ENCODE measurements at places on chromosomes 6 and 20.

- no peaks in the 10 kb centered on the region for H3K27me3 ChIP-seq
- peak; percentile 94 for DNase-seq
- peak overlapping the region; percentile 55 for H3K27ac ChIP-seq
- H3K36me3 ChIP-seq, result no peaks in the 10 kb centered on the region
Observed at GRCh38 chr6:158894193-158894592, 75.0 kb upstream of the EZR start.

GRCh38 chr6:4932228-4932903 lies 71.5 kb downstream of the RPP40 start:
- DNase-seq, result no peak
- H3K36me3 ChIP-seq, result no peaks in the 10 kb centered on the region
- H3K27ac ChIP-seq, result peak overlapping the region; percentile 65
- no peaks in the 10 kb centered on the region for H3K27me3 ChIP-seq

DNA sequence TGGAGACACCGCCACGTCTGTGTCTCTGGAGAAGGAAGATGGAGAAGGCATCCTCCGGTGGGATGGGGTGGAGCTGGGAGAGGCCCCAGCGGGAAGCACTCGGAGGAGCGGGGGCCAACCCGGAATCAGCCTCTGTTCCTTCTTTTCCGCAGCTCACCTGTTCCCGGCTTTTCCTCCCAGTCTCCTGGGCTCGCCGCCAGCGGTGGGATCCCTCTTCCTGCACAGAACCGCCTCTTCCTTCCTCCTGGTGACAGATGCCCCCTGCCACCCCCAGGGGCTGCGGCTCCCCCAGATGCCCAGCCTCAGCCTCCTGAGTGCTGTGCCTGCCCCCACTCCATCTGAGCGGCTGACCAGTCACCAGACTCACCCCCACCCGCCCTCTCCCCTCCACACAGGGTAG lies 23.3 kb downstream of the RAMACL start:
- peaks cover 28% of the 10 kb centered on the region for H3K4me1 ChIP-seq
- no peak for DNase-seq
- H3K4me3 ChIP-seq, result no peak overlapping the region
- H3K27ac ChIP-seq, result no peak overlapping the region

DNA sequence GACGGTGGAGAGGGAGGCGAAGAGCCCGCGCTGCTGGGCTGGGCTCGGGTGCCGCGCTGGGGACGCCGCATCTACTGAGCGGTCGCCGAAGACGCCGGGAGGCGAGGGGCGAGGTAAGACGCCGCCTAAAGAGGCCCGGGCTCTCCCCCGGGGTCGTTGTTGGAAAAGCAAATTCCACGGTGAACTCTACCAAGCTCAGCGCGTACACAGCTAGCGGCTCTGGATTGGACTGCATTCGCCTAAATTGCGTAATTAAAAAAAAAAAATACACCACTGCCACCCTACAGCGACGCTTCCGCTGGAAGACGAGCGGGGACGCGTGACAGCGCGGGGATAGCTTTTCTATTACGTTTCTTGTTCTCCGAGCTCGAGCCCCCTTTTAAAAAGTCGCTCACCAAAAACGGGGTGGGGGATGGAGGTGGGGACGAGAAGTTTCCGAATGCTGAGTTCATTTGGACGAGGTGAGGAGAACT lies 92.0 kb upstream of the PRDM1 start:
- H3K27ac ChIP-seq, result peak overlapping the region; percentile 81
- H3K36me3 ChIP-seq, result no peaks in the 10 kb centered on the region
- H3K4me3 ChIP-seq, result peak overlapping the region; percentile 54
- peaks cover 35% of the 10 kb centered on the region for H3K4me1 ChIP-seq
- no peaks in the 10 kb centered on the region for H3K27me3 ChIP-seq

GRCh38 chr20:59561228-59561605 lies 43.1 kb upstream of the PHACTR3 start:
- no peaks in the 10 kb centered on the region for H3K36me3 ChIP-seq
- H3K4me1 ChIP-seq, result no peaks in the 10 kb centered on the region
- H3K27me3 ChIP-seq, result no peaks in the 10 kb centered on the region

DNA sequence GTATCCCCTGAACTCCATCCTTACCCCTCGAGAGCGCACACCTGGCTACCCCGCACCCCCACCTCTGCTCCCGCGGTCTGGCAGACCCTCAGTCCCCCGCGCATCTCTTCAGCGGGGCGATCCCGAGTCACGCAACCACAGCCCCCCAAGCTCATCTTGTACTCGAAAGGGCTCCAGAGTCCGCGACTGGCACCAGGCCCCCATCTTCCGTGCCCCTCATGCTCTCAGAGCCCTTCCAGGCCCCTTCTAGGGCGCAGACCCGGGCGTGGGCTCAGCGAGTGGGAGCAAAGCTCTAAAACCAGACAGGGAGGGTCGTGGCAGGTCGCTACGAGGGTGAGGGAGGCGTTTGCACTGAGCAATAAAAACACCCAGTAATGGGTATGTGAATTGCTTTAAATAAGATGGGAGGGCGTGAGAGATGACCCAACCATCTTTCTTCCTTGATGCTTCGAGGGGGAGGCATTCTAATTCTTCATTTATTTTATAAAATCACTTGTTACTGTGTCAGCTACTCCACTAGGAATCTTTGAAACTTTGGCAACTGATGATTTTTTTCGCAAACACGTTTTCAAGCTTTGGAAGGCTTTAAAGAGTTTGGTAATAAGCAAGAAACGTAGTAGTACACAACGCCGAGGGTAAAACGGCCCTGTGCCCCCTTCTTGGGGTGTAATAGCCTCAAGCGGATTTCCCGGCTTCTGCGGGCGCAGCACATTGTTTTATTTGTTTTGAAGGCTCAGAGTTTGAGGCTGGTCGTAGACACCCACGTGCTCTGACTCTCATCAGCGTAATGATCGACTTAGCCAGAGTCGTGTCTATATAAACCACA lies 42.6 kb upstream of the SUPT3H start:
- H3K36me3 ChIP-seq, result no peaks in the 10 kb centered on the region
- H3K27me3 ChIP-seq, result peaks cover 9% of the 10 kb centered on the region
- peaks cover 26% of the 10 kb centered on the region for H3K4me1 ChIP-seq
- H3K27ac ChIP-seq, result no peak overlapping the region

- H3K27me3 ChIP-seq, result no peaks in the 10 kb centered on the region
- no peak for DNase-seq
- no peak overlapping the region for H3K4me3 ChIP-seq
- no peaks in the 10 kb centered on the region for H3K36me3 ChIP-seq
Observed at GRCh38 chr6:74368746-74369145, 672.7 kb downstream of the CD109 start.

DNA sequence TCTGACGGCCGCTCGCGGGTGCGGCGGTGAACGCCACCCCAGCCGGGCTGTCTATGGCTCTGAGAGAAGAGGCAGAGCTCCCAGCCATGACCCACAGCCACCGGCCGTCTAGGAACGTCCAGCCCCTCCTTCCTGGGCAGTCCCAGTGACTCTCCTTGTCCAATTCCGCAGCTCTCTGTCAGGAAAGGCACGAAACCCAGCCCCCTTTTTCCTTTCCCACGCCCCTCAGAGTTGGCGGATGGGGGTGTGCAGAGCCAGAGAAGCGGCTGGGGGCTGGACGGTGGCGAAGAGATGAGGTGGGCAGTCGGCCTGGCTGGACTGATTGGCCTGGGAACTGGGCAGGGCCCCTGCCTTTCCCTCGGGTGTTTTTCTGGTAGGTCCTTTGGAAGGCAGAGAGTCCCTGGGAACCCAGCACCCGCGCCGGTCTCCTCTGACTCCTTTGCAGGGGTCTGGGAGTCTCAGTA lies 1.5 kb downstream of the EBF4 start:
- H3K36me3 ChIP-seq, result no peaks in the 10 kb centered on the region
- no peak overlapping the region for H3K4me3 ChIP-seq
- peaks cover 72% of the 10 kb centered on the region for H3K27me3 ChIP-seq
- H3K4me1 ChIP-seq, result no peaks in the 10 kb centered on the region
- DNase-seq, result no peak
- H3K27ac ChIP-seq, result no peak overlapping the region

DNA sequence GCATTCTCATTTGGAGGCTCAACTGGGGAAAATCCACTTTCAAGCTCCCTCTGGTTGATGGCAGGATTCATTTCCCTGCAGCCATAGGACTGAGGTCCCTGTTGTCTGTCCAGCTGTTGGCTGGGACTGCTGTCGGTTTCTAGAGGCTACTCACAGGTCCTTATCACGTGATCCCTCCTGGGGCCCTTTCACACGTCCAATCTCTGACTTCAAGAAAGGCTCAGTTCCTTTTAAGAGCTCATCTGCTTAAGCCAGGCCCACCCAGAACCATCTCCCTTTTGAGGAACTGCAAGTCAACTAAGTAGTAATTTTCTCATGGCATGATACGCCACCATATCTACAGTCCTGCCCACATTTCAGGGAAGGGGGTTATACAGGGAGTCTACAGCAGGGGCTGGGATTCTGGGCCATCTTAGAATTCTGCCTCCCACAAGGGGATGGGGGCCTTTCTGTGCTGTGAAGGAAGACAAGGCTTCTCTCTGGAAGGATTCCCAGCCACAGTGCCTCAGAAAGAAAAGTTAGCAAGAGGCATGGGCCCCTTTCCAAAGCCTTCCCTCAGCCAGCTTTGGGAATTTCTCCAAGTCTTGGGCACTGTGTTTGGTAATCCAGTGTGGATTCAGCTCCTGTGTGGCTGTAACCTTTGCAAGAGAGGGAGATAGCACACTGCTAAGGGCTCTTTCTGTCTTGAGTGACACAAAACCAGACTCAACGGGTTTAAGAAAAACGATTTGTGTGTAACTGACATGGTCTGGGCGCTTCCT lies 66.4 kb downstream of the CTCFL start:
- H3K4me1 ChIP-seq, result no peaks in the 10 kb centered on the region
- no peak overlapping the region for H3K4me3 ChIP-seq
- no peak for DNase-seq
- H3K27ac ChIP-seq, result no peak overlapping the region
- H3K27me3 ChIP-seq, result peaks cover 37% of the 10 kb centered on the region
- no peaks in the 10 kb centered on the region for H3K36me3 ChIP-seq

DNA sequence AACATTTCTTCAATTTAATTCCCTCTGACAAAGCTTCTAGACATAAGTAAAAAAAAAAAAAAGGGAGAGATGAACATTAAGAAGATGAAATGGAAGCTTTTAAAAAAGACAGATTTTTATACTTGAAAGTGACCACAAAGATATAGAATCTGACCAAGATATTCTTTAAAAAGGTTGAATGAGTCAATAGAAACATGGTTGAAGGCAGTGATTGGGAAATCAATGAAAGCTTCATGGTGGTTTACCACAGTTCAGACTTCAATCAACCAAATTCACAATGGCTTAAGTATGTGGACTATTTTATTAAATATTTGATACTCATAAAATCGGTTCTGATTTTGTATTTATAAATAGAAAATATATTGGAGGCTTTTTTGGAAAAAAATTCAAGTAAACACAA lies 248.4 kb upstream of the HSF2 start:
- H3K4me1 ChIP-seq, result no peaks in the 10 kb centered on the region
- H3K36me3 ChIP-seq, result no peaks in the 10 kb centered on the region
- no peak for DNase-seq
- no peaks in the 10 kb centered on the region for H3K27me3 ChIP-seq

- no peaks in the 10 kb centered on the region for H3K27me3 ChIP-seq
- peaks cover 24% of the 10 kb centered on the region for H3K4me1 ChIP-seq
- H3K27ac ChIP-seq, result no peak overlapping the region
- H3K36me3 ChIP-seq, result peaks cover 4% of the 10 kb centered on the region
Observed at GRCh38 chr6:139161817-139162284, 27.0 kb downstream of the HECA start.

GRCh38 chr6:131688286-131688685 lies 12.9 kb downstream of the OR2A4 start:
- H3K27ac ChIP-seq, result no peak overlapping the region
- no peaks in the 10 kb centered on the region for H3K27me3 ChIP-seq
- DNase-seq, result no peak
- H3K36me3 ChIP-seq, result no peaks in the 10 kb centered on the region
- H3K4me3 ChIP-seq, result no peak overlapping the region

DNA sequence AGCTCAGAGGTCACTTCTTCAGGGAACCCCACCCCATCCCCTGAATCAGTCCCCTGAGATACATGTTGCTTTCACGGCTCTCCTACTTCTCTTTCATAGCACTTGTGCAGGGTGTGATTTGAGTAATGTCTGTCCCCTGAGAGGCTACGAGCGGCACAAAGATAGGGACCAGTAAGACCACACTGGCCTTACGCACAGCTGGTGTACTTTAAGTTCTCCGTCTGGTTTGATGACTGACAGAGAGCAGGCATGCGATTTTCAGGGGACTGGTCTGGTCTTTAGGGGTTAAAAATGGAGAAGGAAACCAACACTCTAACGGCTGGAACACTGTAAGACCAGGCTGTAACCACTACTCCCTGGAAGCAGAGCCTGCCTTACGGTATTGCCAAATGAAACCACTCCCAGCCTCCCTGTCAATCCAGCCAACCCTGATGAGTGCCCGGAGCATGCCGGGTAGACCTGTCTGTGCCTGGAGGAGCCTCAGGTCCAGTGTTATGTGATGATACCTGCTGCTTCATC lies 47.1 kb downstream of the ELMO2 start:
- peaks cover 5% of the 10 kb centered on the region for H3K4me1 ChIP-seq
- peaks cover 14% of the 10 kb centered on the region for H3K36me3 ChIP-seq
- DNase-seq, result no peak

DNA sequence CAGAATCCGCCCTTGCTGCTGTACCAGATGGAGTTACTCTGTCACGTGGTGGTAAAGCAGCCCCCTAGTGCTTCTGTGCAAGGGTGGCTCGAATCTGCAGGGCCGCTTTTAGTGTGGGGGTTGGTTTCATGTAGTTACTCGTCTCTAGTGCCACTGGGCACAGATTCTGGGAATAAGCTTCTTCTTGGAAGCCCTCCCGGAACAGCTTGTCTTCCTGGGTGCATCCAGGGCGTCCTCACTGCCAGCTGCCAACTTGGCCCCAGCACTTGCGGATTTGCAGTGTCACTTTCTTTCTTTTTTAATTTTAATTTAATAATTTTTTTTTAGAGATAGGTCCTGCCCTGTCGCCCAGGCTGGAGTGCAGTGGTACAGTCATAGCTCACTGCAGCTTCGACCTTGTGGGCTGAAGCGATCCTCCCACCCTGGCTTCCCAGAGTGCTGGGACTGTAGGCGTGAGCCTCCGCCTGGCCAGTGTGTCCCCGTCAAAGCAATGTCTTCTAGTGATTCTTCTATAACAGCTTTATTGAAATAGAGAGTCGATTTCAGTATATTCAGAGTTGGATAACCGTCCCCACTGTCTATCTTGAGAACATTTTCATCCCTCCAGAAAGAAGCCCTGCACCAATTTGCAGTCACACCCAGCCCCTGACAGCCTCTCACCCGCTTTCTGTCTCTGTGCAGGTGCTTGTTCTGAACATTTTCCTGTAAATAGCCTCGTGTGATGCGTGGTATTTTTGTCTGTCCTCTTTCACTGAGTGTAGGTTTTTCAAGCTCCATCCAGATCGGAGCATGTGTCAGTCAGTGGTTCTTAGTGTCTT lies 25.9 kb downstream of the PYGB start:
- no peak overlapping the region for H3K27ac ChIP-seq
- no peak for DNase-seq
- no peaks in the 10 kb centered on the region for H3K27me3 ChIP-seq

Data from keratinocyte (primary cell).